CD4-positive, alpha-beta T cell (primary cell): ENCODE measurements at places on chromosomes 4 and X. TPM values are rescaled to one million over a fixed set of nuclear protein-coding genes. Genes with fewer than 3 reads are reported as not detected.
A peak's percentile ranks its signal among the peaks of the same experiment; 100 is the strongest.

DNA sequence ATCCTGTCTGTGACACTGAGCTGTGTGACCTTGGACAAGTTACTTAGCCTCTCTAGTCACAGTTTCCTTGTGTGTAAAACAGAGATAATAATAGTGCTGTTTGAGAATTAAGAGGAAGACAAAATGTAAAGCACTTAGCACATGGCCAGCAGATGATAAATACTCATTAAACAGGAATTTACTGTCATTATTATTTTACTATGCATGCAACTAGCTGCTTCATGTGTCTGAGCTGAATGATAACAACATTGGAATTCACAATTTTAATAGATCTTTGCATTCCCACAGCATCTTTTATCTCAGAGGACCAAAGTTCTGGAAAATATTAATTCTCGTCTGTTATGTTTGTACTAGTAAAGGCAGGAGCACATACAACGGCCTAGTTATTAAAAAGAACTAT, 79.2 kb upstream of the TET2 start:
- H3K27me3 ChIP-seq, result no peaks in the 10 kb centered on the region
- no peaks in the 10 kb centered on the region for H3K36me3 ChIP-seq
- no peak overlapping the region for H3K27ac ChIP-seq

DNA sequence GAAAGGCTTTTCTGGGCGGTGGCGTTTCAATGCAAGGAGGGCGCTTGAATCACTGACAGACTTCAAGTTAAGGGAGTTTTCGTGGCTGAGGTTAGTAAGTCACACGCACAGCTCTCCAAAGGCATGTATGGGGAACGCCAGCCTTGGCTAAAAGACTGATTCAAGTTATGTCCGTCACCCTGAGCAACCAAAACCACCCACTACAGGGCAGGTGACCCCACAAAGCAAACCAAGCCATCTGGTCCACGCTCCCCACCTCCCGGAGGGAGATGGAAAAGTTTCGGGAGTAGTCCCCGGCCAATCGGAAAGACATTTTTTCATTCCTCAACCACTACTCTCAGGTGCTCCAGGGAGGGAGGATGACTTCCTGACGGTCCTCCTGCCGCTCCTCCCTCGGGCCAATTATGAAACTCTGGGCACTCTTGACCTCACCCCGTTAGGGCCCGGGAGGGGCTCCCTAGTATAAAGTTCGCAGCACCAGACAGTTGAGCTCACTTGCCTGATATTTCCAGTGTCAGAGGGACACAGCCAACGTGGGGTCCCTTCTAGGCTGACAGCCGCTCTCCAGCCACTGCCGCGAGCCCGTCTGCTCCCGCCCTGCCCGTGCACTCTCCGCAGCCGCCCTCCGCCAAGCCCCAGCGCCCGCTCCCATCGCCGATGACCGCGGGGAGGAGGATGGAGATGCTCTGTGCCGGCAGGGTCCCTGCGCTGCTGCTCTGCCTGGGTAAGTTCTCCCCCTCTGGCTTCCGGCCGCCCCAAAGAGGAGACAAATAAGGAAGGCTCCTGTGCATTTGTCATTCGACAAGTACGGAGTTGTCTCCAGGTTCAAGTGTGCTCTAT, at the start of gene EREG:
TSS of gene EREG (plus strand) at position 494 of the 840 bp plus-strand sequence. CDS start at position 658, 164 bp downstream.
- DNase-seq, result no peak
- H3K27me3 ChIP-seq, result peaks cover 48% of the 10 kb centered on the region
- peak within 1 kb of the TSS; percentile 28 for H3K4me3 ChIP-seq
- no peaks in the 10 kb centered on the region for H3K36me3 ChIP-seq
- H3K4me1 ChIP-seq, result peaks cover 10% of the 10 kb centered on the region
- H3K27ac ChIP-seq, result no peak within 1 kb of the TSS

- no peak overlapping the region for H3K27ac ChIP-seq
- no peak overlapping the region for H3K4me3 ChIP-seq
- H3K36me3 ChIP-seq, result no peaks in the 10 kb centered on the region
- no peaks in the 10 kb centered on the region for H3K27me3 ChIP-seq
Measured at GRCh38 chr4:141465171-141465570, 171.2 kb upstream of the IL15 start.

DNA sequence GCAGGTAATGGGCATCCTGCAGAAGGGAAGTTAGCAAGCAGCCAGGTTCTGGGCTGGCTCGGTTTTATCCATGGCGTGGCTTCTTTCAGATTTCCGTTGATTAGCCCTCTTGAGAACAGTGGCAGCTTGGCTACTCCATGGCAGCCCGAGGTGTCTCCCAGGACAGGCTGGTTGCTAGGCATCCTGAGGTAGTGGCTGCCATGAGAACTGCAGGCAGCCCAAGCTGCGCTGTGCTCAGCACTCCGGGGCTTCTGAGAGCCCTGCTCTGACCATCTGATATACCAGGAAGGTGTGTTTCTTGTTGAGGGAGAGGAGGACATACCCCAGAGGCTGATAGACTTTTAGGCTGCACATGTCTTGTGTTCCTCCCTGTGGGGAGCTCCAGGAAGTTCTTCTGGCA, 253.4 kb upstream of the CASK start:
- H3K36me3 ChIP-seq, result no peaks in the 10 kb centered on the region
- H3K27me3 ChIP-seq, result no peaks in the 10 kb centered on the region
- H3K4me1 ChIP-seq, result no peaks in the 10 kb centered on the region
- H3K4me3 ChIP-seq, result no peak overlapping the region

DNA sequence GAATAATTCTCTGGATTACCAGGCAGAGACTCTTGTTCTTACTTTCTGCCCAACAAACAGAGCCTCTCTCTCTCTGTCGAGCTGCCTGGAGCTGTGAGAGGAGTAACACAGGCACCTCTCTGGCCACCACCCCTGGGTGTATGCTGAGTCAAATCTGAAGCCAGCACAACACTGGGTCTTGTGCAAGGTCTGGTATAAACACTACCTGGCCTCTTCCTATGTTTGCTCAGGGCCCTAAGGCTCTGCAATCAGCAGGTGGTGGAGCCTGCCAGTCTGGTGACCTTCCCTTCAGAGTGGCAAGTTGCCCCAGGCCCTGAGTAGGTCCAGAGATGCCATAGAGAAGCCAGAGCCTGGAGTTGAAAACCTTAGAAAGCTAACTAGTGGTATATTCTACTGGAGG, 139.9 kb downstream of the CPXCR1 start:
- no peak overlapping the region for H3K27ac ChIP-seq
- H3K4me3 ChIP-seq, result no peak overlapping the region
- DNase-seq, result no peak
- H3K36me3 ChIP-seq, result no peaks in the 10 kb centered on the region

- H3K4me3 ChIP-seq, result no peak overlapping the region
- no peaks in the 10 kb centered on the region for H3K36me3 ChIP-seq
- no peaks in the 10 kb centered on the region for H3K4me1 ChIP-seq
- no peak for DNase-seq
- no peak overlapping the region for H3K27ac ChIP-seq
Measured at GRCh38 chr4:23822181-23822580, 67.7 kb downstream of the PPARGC1A start.

DNA sequence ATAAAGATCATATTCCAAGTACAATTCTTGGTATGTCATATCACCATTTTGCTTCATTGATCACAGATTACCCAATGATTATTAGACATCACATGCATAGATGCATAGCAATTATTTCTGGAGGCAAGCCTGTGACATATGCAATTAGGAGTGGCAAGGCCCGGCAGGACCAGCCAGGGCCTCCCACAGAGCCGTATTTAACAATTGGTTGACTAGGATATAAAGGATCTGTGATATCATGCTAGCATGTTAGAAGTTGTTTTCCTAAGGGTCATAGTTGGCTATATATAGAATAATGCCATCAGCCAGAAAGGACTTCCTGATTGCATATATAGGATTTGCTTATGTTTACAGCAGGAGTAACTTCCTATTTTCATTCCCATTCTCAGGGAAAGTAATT, 103.5 kb upstream of the OTUD4 start:
- H3K27me3 ChIP-seq, result peaks cover 7% of the 10 kb centered on the region
- DNase-seq, result no peak
- no peak overlapping the region for H3K27ac ChIP-seq
- no peaks in the 10 kb centered on the region for H3K4me1 ChIP-seq
- H3K36me3 ChIP-seq, result no peaks in the 10 kb centered on the region

Gene HSFX4
- not detected for total RNA-seq

Gene GSX2
- not detected for total RNA-seq

Gene ADRA2C
- total RNA-seq, result not detected

Gene ZNF630
- 1.2 TPM for total RNA-seq

Gene TGIF2LX
- total RNA-seq, result not detected
